NCI-H345 (cell line): ENCODE measurements at places on chromosomes 12 and 14.

DNA sequence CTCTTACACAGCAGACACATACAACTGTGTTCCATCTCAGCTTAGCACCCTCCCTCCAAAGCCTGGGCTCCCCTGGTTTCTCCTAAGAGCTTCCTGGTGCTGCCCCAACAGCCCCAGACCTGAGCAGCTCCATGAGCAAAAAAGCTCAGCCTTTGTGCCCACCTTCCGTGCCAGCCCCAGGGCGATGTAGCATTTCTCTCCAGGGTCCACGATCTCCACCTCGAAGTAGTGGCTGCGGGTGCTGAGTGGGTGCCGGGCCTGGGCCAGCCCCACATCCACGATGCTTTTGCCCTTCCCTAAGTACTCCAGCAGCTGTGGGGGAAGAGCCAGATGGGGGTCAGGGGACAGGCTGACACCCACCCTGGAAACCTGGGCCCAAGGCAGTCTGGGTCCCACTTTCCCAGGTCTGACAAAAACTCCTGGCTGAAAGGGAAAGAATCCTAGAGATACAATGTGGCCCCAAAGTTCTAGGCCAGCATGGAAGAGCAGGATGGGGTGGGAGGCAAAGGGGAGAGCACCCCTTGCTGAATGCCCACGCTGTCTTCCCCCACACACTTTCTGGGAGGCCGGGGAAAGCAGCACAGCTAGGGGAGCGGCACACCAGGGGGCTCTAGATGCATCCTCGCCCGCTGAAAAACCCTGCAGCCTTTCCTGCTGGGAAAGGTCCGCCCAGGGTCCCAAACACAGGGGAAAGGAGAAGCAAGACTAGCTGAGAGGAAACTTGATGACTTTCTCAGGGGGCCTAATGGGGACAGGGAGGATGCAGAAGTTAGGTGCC, 11.0 kb downstream of the SPRYD3 start:
- no peak for DNase-seq

GRCh38 chr14:29353513-29353912, 574.1 kb downstream of the PRKD1 start:
- no peak for DNase-seq

DNA sequence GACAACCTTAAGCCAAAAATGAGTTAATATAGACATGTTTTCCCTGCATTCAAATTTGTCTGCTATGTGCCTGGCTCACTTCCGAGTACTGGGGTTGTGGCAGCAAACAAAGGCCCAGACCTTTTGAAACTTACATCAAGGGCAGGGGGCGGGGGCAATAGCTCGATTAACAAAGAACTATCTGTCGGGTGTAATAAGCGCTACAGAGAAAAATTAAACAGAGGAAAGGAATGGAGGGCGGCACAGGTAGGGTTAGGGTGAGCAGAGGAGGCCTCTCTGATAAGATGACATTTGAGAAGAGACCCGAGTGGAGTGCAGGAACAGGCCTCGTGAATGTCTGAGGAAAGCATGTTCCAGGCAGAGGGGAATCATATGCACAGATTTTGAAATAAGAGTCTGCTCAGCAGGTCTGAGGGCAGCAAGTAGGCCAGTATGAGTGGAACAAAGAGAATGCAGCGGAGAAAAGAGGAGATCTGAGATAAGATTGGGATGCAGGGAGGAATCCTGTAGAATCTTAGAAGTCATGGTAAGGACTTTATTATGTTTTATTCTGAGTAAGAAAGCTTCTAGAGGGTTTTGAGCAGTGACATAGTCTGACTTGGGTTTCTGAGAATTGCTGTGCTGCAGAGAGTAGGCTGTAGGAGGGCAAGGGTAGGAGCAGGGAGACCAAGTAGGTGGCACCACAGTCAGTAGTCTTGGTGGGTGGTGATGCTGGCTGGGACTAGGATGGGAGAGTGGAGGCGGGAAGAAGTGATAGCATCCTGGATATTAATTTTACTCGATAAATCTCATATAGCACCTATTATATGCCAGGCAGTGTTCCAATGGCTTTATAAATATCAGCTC, 52.6 kb downstream of the BICDL1 start:
- DNase-seq = no peak

- no peak for DNase-seq
Measured at GRCh38 chr14:49051328-49052060, 534.7 kb downstream of the RPS29 start.

DNA sequence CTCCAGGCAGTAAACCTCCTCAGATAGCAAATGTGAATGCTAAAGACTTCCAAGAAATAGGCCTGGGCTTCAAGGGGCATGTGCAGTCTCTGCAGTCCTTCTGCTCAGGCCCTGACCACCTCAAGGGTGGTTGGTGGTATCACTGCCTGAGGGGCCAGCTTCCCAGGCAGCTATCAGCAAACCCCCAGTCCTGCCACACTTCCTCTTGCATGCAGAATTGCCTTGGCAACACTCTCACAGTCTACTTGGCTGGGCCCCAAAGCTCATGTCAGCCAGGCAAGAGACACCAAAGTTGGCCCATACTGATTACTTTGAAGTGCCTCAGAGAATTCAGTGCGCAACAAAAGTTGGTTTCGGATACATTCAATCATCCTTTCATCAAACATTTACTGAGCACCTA, 3.5 kb upstream of the ASB8 start:
- no peak for DNase-seq

- no peak for DNase-seq
Measured at GRCh38 chr14:47626151-47627035, 49.0 kb downstream of the MDGA2 start.

DNA sequence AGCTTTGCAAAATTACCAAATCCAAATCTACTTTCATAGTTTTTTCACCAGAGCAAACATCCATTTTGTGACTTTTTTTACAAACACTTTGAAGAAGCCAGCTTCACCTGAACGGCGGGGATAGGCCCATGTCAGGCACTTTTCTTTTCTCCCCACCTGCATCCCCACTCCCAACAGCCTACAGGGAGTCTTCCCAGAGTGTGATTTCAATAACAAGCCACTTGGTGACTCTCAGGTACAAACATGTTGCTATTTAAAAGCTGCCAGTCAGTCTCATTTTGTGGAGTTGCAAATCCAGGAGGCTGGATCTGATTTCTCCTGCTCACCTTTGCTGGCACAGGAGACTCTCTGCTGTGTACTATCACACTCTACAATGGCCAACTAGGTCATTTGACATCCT, 285.5 kb downstream of the KCNH5 start:
- no peak for DNase-seq

DNA sequence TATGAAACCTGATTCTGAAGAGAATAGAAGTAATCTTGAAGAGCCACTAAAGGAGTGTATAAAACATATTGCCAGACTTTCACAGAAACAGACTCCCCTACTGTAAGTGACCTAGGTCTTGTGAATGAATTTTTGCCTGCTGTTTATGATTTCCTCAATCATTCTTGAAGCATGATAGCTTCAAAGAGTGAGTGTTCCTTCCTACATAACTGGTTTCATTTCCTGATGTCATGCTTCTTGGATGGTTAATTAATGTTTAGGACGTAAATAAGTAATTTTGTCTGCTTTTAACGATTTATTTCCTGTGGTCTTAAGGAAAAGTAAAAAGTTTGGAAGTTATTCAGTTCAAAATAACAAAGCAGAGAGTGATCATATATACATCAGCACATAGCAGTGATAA, 129.8 kb downstream of the PIK3C2G start:
- no peak for DNase-seq

- DNase-seq = no peak
Measured at GRCh38 chr12:94817695-94818075, 167.3 kb upstream of the TMCC3 start.

DNA sequence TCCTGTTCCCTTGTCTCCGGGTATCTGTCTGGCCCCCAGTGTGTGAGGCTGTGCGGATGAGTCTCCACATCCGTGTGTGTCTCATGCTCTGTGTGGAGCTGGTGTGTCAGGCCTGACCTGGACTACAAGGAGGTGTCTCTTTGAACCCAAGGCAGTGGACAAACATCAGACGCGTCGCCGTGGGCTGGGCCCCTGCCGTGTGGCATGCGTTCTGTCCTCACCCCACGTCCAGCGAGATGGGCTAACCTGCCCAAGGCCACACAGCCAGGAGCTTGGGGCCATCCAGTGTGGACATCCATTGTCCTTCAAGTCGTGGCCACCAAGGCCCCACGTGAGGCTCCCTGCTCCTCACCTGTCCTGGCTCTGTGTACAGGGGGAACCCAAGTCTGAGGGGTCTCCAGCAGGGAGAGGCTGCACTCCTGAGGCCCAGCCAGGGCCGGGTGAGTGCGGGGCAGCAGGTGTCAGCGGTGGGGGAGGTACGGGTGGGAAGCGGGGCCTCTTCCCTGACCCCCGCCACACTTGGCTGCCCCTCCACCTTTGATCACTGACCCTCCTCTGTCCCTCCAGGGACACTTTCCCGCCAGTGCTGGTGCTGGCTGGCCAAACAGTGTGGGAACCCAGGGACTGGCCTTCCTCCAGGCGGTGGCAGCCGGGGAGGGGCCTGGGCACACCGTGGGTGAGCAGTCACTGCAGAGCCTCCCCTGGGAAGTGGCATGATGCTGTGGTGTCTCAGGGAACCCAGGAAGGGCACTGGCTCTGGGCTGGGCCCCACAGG, 48.5 kb downstream of the CYP46A1 start:
- no peak for DNase-seq

DNA sequence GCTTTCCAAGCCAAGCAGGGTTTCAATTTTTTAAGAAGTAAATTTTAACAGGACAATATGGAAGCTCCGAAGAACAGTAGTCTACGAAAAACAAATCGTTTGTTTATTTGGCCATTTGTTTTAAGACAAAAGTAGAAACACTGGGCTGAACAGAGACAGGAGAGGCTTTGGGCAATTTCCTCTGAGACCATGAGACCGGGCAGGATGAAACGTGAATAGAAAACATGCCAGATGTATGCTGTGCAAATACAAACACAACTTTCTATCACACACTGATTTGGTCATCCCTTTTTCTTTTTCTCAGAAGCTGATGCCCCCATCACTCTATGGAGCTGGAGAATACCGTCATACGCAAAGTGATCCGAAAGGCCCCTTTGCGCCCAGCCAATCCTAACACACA, 1111.1 kb downstream of the BCL11B start:
- no peak for DNase-seq

DNA sequence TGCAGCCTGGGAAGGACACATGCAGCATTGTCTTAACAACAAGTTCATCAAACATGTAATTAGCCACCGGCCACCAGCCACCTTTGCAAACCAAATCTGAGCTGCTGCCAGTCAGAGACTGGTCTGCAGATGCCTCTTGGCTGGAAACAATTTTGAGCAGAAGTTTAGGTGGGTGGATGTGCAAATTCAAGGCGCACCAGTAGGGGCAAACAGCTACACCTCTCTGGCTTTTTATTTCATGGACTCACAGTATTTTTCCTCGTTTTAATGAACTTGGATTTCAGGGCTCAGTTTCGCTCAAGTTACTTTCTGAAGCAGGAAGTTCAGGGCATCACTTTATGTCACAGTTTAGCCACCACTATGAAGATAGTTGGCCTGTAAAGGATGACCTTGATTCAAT, 94.3 kb downstream of the OTX2 start:
- no peak for DNase-seq

GRCh38 chr14:60188115-60188514, 22.9 kb upstream of the DHRS7 start:
- DNase-seq = no peak

DNA sequence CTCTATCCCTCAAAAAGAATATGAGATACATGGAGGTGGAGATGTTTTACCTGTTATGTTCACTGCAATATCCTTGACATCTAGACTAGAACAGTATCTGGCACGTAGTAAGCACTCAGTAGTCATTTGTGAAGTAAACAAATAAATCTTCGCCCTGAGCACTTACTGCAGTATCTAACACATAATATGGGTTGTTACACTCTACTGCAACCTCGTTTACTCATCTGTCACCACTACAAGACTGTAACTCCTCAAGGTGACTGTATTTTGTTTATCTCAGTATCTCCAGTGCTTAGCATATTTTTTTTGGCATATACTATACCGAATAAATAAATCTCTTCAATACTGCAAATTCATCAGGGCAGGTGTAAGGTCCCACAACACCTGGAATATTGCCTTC, 66.1 kb downstream of the WASHC3 start:
- DNase-seq = no peak

GRCh38 chr14:67444395-67444794, 32.4 kb upstream of the PLEK2 start:
- no peak for DNase-seq

GRCh38 chr14:69953266-69953915, 74.2 kb downstream of the SMOC1 start:
- no peak for DNase-seq
